ENCODE measurements at places on chromosomes 6 and 20.

DNA sequence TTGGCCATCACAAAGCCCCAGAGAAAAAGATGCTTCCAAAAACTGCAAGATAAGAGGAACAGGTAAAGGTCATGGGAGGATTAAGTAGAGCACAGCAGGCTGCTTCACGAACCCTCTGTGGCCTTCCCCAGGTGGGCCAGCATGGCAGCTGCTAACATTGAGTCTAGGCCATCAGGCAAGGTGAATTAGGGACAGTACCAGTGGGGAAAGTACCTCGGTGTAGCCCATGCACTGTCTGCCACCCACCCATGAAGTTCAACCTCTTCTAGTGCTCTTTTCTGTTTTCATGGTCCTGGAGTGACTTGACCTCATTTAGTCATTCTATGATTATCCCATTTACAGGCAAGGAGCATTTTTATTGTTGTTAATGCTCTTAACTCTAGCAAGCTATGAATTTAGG is 108.6 kb upstream of the DUSP22 start:
- DNase-seq, result no peak

GRCh38 chr20:8678098-8678776 is 390.6 kb upstream of the PLCB4 start:
- DNase-seq, result no peak

DNA sequence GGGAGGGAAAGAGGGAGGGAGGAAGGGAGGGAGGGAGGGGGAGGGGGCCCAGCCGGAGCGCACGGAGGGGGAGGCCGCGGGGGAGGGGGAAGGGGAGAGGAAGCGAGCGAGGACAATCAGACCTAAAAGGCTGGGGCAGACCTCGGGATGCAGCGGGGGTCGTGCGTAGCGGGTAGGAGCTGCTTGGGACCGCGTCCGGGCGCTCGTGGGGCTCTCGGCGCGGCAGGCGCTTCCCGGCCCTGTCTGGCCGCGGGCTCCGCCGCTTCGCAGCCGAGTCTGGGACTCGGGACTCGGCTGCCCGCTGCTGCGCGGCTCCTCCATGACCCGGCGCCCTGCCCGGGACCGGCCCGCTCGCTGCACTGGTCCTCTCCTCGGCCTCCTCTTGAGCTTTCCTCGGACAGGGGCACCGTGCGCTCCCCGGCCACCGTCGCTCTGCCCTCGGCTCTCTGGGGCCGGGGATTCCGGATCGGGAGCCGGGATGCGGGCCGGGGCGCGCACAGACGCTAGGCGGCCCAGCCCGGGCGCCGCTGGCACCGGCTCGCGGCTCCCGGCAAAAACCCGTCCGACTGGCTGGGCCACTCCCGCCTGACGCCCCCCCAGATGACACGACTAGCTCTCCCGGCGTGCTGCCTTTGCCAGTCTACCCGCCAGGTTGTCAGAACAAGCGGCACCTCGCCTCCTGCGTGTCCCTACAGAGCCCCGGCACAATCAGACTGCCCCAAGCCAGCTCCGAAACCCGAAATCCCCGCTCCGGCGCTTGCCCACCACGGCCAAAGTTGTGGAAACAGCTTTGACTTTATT is 2.2 kb downstream of the TFAP2A start:
- DNase-seq, result peak; percentile 15

GRCh38 chr6:72720464-72720863 is 98.6 kb downstream of the KCNQ5 start:
- no peak for DNase-seq

DNA sequence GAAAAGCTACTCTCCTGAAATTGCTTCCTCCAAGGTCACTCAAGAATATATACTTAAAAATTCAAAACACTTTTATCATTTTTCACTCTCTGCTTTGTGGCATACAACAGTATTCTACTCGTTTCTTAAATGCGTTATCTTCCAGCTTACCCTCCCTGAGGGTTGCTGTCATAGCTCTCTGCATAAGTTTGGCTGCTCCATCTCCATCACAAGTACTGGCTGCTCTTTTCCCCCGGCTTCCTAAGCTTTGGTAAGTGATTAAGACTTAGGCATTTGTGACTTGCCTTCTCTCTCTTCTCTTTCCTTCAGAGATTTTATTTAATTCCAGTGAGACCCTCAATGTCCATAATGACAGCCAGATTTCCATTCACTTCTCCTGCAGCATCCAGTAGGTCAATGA is 128.3 kb downstream of the NKAIN2 start:
- no peak for DNase-seq

DNA sequence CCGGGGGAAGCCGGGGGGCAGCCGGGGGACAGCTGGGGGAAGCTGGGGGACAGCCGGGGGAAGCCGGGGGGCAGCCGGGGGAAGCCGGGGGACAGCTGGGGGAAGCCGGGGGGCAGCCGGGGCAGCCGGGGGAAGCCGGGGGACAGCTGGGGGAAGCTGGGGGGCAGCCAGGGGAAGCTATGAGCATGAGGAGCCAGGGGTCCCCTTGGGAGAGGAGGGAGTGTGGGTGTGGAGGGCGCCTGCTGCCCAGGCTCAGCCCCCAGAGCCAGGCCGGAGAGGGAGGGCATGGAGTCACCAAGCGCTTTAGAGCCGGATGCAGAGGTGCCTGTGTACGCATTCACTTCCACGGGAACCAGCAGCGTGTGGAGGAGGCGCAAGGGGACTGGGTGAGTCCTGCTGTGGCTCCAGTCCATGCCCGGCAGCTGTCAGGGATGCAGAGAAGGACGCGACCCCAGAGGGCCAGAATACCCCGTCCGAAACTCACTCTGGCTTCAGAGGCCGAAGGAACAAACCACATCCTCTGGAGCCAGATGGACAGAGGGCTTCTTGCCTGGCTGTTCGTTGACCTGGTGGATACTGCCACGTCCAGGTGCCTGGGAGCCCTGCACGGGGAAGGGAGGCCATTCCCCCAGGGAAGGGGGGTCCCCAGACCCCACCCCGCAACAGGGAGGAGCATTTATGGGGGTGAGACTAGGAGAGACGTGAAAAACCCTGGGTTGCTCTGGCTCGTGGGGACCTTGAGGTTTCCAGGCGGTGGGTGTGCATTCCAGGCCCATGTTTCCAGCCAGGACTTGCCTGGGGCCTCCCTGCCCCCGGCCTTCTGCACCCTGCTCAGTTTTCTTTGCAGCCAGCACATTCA is 26.5 kb upstream of the DACT2 start:
- DNase-seq, result no peak

GRCh38 chr20:48733296-48733790 is 94.5 kb downstream of the PREX1 start:
- peak; percentile 16 for DNase-seq

- no peak for DNase-seq
Measured at GRCh38 chr6:130720076-130720715, 107.0 kb upstream of the SMLR1 start.

DNA sequence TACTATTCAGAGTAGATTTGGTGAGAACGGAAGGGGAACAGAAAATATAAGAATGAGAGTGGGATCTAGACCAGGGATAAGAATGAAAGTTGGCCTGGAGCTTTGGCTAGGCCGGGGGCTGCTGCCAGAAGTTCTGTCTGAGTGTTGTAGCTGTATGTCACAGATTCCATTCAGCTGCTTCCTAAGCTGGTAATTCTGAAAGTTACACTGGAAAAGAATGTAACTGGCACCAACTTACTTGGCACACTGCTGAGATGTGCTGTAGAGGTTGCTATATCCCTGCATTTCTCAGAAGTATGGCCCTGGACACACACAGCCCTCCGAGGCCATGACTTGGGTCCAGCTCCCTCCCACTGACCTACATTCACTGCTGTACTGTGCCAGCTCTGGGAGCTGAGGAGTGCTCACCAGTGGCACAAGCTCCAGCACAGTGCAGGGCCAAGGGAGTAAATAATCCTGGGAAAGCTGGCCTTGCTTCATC is 25.8 kb upstream of the TMEM217 start:
- no peak for DNase-seq

DNA sequence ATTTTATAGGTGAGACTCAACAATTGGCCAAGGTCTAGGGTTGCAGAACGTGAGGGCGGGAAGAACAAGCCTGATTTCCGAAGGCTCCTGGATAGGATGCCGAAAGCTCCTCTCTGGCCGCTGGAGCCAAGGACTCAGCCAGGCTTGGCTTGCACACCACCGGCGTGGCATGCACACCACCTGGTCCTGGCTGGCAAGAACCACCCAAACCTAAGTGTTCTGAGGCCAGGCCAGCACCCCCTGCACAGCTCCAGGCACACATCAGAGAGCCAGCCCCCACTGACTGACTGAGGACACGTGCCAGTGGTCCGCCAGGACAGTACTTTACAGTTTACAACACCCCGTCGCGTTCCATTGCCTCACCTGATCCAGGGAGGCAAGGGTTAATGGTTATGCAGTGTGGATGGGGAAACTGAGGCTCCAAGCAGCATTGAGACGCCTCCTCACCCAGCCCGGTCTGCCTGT is 414 bp downstream of the TGM2 start:
- DNase-seq, result no peak

DNA sequence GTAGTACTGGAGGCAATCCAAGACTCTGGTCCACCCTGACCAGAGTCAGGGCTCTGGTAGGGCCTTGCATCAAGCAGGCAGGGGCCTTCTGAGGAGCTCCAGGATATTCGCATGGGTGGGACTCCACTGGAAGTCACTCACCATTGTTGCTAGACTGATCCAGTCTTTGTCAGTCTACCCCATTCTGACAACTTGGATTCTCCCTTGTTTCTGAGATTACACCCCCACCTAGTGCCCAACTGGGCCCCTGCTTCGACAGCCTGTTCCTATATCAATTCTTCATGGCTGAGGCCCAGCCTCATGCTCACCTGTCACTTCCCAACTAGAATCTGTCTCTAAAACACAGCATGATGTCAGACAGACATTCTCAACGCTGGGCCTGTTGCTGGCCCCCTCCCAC is 5.2 kb downstream of the SLC35D3 start:
- DNase-seq, result no peak

DNA sequence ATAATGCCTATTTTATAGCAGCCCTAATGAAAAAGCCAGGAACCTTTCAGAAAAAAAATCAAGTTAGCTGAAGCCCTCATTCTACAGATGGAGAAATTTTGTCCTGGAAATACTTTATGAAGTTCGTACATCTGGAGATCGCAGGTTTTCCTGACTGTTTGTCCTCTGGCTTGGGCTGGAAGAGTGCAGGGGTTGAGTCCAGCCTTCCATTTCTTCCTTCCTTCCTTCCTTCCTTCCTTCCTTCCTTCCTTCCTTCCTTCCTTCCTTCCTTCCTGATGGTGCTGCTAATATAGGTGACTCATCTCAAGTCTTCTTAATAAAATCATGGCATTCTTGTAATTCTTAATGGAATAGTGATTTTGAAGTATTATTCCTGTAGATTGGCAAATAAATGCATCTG is 227.4 kb downstream of the CLVS2 start:
- DNase-seq, result no peak

DNA sequence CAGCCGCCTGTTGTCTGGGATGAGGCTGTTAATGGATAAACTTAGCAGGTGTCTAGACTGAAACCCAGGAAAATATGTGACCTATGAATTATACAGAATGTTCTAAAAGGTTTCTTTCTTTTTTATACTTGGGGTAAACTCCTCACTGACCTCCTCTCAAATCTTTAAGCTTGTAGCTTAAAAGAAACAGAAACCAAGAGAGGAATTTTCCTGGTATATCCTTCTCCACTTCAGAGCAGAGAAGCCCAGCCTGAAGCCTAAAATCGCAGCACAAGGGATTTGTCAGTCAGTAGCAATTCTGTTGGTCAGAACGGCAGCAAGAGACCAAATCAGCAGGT is 99.4 kb upstream of the RIPOR2 start:
- no peak for DNase-seq

- DNase-seq, result no peak
Measured at GRCh38 chr6:137892271-137892708, 25.2 kb downstream of the TNFAIP3 start.

- DNase-seq, result no peak
Measured at GRCh38 chr20:3082955-3083952, 1.3 kb downstream of the AVP start.

DNA sequence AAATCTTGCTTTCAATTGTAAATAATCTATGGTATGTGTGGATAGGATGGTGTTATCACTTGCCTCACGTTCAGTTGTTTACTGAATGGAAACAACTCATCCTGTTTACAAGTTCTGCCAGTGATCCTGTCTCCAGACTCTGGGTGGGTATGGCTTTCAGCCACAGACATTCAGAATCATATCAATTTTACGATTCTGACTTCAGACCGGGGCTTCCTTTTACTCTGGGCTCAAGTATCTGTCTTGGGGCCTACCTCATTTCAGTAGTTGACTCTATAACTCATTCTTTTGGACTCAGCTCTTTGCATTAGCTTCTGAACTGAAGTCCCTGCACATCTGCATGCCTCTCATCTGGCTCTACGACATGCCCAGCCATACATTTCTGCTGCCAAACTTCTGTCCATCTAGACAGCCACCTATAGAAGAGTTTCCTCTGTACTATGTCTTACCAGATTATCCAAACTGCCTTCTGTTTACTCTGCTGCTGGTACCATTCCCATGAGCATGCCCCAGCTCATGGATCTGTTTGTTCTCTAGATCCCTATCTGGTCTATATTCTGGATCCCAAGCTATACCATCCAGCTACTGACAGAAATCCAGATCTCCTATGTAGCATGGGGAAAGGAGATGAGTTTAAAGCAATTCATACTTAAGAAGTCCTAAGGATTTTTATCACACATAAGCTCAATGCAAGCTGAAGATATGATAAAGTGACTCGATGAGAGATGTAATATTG is 34.3 kb downstream of the FYN start:
- DNase-seq, result no peak

DNA sequence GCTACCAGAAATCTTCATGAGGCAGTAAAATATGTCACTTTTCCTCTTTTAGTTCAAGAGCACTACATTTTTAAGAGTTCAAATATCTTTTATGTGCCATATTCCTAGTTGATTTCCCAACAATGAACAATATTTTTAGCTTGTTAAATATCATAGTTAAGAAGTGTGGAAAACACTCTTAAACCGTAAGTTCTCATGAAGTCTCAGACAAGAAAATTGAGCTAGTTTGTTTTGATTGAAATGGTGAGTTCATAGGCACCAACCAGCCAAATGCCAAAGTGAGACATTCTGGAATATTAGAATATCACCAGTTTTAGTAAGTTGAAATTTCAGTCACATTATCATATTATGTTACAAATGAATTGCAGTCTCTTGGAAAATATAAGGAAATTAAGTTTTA is 277.2 kb upstream of the HSF2 start:
- no peak for DNase-seq

DNA sequence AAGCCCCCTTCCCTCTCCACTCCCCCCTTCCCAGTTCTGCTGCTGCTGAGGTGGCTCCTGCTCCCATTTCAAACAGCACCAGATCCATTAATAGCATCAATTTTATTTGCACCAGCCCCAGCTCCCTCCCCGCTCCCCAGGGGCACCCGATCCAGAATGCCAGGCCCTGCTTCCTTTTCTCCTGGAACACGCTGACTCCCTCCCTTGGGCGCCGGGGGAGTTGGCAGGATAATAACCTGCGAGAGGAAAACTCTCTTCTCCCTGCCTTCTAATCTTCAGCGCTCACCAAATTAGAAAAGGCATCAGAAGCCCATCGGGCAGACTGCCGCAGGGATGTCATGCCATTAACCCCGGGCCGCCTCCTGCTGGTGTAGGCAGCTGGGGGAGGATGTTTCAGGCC is 77.8 kb downstream of the NCR2 start:
- no peak for DNase-seq

- DNase-seq, result no peak
Measured at GRCh38 chr6:139973669-139974344, 599.4 kb upstream of the CITED2 start.

GRCh38 chr20:50848846-50849673 is 54.2 kb downstream of the BCAS4 start:
- DNase-seq, result peak; percentile 1

All from NCI-H1694 treated with DMSO at 0.1 percent for 48 hours (cell line).